NCI-H1105 (cell line): ENCODE measurements at places on chromosomes 13 and 19.

GRCh38 chr19:56137405-56137804, 3.7 kb upstream of the ZNF444 start:
- DNase-seq, result no peak

GRCh38 chr19:3154957-3155736, 19.3 kb downstream of the GNA15 start:
- no peak for DNase-seq

DNA sequence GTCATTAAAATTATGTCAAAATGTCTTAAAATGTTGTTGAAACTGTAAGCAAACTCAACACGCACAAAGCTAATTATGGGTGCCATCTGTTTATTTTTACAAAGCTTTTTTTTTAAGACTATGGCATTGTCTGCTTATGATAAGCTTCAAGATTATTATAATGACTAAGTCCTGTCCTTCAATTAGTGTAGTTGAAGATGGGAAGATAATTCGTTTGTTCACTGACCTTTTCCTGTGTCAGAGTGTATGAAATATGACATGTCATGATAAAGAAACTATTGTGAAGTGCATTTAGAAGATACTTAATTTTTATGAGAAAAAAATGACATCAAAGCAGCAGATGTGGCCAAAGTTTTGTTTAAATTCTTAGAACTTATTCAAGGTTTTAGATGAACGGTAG, 211.3 kb downstream of the PCCA start:
- DNase-seq, result no peak

- no peak for DNase-seq
Observed at GRCh38 chr13:43528992-43529391, 257.8 kb downstream of the ENOX1 start.

DNA sequence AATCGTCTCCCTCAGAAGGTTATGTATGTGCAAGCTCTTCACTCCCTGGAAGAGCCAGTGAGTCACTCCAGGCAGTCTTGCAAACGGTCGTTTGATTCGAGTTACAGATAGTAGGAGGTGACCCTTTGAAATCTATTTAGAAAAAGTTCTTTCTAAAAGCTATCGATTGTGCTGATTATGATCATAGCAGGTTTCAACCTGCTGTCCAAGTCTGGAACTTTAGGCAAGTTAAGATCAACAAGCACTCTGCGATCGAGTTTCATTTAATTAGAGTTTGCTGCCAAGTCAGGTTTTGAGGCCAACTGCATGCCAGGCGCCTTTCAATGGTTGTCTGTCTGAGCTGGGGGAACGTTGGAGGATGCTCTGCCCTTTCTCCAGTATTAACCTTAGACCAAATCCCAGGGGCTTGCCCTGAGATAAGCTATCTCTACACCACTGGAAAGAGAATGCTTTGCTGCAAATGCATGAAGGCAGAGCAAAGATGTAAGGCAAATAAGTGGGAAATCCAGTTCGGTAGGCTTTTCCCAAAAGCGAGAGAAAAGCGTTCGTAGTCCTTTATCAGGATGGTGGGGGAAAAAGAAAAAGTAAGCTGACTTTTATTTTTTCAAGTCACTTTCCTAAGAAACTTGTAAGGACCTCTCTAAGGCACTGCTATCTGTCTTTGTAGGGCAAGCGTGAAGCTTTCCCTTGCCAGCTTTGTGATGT, 287.5 kb downstream of the ATP8A2 start:
- DNase-seq, result peak; percentile 64

GRCh38 chr13:49042476-49042875, 66.8 kb downstream of the FNDC3A start:
- DNase-seq, result no peak

GRCh38 chr19:38848299-38849146, 1.3 kb downstream of the HNRNPL start:
- no peak for DNase-seq

DNA sequence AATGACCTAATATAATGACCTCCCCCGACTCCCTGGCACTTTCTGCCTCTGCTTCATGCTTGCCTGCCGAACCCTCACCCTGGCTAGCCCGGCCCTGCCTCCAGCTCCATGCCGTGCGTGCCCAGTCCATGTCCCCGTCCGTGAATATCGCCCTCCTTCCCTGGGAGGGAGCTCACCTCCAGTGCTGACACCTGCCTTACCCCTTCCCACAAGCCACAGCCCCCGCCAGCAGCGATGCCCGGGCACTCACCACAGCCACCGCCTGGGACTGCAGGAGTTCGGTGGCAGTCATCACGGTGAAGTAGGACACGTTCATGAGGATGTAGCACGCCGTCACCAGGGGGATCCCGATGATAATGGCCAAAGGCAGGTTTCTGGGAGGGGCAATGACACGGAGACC, 10.0 kb downstream of the SLC7A9 start:
- DNase-seq, result no peak

DNA sequence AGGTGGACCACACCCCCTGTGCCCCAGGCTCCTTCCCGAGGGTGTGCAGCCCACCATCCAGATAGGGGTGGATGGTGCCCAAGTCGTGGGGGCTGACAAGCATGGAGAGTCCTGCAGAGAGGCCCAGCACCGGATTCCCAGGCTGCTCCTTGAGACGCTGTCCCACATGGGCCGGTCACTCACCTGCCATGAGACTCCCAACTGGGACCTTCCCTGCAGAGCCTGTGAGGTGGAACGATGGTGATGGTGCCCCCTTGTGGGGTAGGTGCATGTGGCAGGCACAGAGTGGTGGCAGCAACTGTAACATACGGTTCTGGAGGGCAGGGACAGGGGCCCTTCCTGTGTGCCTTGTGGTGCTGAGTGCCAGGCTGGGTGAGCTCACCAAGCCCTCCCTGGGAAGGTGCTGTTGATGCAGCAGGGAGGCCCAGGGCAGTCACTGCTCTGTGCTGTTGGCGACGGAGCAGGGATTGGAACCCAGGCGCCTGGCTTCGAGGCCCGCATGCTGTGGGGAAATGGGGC, 33.1 kb downstream of the PPP1R37 start:
- peak; percentile 14 for DNase-seq

DNA sequence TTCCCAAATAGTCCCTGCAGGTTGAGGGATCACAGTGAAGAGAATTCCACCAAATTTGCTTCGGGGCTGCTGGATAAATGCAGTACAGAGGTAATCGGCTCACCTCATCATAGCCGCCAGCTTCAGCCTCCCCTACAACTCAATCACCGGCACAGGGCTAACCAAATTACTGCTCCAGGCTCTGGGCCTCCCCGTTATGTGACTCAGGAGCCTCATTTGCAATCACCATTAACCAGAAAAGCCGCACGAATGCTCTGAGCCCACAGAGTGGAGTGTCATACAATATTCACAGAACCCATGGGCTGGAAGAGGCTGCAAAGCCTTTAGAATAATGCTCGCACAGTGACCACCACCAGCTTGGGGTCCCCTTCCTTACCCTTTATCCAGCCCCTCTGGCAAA, 4.9 kb downstream of the SIAH3 start:
- no peak for DNase-seq

- no peak for DNase-seq
Observed at GRCh38 chr13:110249326-110249725, 57.6 kb downstream of the COL4A1 start.

DNA sequence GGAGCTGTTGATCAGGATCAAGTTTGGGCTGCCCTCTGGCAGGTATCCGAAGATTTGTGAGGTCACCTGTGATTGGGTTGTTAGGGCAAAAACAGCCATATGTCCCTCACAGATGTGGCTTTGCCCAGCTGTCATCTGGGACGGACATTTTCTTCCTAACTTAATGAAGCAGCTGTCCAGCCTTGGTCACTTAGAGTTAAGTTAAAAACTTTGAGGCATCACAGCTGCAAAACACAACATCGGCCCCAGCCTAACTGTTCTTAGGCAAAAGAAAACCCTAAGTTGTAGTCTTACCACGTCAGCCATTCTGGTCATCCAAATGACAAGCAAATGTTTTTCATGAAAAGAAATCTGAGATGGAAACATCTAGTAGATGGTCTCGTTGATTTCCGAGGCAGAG, 318.4 kb downstream of the DCLK1 start:
- no peak for DNase-seq

DNA sequence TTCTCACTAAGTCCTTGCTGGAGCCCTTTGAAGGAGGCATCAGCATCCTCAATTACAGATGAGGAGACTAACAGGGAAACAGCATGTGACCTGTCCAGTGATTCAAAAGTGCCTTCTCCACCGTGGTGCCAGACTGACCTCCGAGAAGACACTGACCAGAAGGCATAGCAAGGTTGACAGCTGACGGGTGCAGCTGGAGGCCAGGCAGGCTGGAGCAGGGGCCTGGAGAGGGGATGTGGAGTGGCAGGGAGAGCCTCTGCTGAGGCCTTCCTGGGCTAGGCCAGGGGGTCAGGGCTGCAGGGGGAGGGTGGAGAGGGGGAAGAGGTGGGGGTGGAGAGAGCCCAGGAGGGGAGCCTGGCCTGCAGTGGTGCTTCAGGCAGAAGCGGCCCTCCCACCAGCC, 66.3 kb downstream of the KCTD15 start:
- no peak for DNase-seq

DNA sequence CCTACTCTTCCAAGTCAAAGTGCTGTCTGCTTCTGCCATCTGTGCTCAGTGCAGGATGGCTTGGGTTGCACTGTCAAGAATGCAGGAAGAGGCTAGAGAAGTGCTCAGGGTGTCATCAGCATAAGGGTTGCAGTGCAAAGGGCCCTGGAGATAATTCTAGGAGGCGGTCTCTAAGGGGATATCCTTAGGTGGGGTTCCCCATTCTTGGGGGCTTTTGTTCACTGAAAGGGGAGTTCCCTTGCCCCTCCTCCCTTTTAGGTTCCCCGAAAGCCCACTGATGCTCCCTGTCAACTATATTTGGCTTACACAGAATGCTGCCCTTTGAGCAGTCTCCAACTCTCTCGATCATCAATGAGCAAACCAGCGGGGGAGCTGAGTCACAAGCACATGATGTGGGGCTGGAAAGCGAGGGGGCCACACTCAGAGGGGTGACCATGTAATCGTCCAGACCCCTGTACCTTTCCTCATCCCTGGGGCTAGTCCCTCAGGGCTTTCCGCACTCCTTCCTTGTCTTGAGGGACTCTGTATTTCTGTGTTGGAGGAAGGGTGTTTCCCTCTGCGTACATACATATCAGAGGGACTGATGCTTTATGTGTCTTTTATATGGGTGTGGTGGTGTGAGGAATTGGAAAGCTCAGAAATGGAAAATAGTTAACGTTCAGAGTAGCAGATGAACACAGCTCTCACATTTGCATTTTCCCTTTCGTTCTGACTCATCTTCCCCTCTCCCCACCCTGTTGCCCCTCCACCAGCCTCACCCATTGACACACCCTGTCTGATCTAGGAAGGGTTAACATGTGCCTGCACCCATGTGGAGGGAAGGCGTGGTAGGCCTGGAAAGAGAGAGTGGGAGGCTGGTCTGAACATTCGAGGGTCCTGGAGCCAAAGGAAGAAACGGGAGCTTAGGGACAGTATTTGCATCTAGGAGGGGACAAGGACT, 6.7 kb downstream of the ZBTB32 start:
- no peak for DNase-seq

GRCh38 chr19:36421749-36422481, 3.5 kb upstream of the ZFP82 start:
- no peak for DNase-seq

DNA sequence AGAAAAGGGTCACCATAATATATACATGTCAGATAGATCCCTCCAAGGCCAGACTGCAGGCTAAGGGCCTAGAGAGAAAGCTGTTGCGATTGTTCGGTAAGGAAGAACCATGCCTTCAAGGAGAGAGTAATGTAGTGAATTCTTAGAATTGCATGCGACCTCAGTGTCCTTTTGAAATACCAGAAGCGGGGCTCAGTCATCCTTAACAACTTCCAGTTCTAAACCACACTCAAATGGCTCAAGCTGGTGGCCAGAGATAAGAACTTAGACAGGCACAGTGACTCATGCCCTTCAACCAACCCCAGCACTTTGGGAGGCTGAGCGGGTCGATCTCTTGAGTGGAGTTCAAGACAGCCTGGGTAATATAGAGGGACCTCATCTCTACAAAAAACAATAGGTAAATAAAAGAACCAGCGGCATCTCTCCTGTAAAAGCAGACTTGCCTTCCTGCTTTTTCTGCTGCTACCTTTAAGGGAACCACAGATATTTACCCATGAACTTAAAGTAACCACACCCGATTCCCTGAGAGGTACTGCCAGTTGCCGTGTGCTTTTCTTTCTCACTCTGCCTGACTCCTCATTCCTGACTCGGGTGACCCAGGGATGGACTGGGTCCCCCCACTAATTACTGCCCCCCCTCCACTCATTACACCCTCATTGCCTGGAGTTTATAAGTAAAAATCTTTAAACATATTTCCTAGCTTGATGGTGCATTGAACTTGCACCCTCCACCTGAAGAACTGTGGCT, 15.4 kb upstream of the SIGLEC6 start:
- DNase-seq, result no peak

DNA sequence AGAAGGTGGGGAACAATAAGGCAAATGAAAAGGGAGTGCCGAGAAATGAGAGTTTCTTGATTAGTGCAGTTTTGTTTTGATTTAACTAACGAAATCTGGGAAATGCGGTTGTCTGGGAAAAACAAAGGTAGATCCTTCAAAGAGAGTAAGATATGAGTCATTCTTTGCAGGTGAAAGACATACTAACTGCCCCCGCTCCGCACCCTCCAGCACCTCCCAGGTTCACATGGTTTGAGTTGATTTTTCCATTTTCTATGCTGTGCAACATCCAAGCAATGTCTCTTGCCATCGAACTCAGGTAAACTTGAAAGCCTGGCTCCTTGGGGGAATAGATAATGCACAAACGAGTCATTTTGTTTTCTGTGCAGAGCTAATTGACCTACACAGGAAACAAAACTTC, 84.1 kb upstream of the KLF12 start:
- DNase-seq, result no peak

DNA sequence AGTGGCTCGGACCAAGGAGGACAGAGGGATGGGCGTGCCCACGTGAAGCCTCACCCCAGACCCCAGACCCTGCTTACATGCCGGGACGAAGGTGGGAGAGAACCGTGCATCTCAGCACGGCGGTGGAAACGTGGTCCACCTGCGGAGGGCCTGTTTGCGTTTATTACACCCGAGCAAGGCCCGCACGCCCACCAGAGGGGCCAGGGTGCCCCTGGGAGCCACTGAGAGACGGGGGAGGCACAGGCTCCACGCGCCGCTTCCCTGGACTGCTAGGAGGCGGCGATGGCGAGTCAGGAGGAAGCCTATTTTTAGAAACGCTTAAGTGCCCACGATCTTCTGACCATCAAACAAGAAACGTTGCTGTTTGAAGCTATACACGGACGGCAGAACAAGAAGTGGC, 80.7 kb downstream of the ATP11A start:
- DNase-seq, result no peak

DNA sequence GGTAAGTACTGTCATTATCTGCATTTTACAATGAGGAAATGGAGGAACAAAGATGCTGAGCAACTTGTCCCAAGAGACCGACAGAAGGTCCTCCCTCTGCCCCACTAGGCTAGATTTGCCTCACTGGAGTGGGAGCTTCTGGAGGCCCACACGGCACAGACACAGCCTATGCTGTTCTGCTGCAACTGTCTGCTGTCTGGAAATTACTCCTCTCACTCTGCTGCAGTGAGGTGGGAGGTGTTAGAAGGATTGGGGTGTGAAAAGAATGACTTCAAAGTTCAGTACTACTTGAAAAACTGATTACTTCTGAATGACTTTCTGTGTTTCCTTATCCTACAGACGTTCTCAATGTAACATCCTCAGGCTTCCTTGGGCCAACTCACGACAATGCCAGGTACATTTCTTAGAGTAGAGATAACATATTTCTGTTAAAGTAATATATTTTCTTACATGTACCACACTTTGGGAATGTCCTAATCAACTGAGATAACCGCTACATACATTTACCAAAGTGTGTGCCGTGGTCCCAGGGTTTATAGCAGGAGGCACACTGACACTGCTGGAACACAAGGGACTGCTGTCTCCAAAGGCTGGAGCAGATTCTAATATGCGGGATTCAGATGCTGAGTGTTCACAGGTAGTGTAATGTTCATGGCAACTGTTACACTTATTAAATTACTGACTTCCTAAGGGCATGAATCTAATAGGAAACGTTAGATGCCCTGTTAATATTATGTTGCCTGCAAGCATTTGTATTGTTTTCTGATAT, 53.5 kb upstream of the WASF3 start:
- DNase-seq, result no peak
